NCI-H187 treated with DMSO at 0.1 percent for 48 hours (cell line): ENCODE measurements at places on chromosomes 3 and 15.

GRCh38 chr3:38489766-38490165, 6.4 kb upstream of the EXOG start:
- no peak for DNase-seq

GRCh38 chr3:143358155-143358792, 238.7 kb downstream of the CHST2 start:
- DNase-seq = no peak

DNA sequence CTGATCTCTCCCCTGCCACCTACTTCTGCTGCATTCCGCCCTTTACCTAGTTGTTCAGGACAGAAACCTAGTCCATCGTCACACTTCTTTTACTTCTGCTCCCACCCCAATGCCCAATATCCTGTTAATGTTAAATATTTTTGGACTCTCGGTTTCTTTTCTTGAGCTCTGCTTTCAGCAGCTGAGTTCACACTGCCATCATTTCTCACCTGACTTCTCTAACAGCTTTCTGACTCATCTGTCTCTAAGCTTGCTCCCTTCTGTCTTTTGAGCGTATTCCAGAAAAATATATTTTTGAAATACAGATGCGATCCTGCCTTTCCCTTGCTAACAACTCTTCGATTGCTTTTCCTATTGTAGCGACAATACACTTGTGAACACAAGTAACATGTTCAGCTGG, 183.4 kb downstream of the KLHL25 start:
- no peak for DNase-seq

DNA sequence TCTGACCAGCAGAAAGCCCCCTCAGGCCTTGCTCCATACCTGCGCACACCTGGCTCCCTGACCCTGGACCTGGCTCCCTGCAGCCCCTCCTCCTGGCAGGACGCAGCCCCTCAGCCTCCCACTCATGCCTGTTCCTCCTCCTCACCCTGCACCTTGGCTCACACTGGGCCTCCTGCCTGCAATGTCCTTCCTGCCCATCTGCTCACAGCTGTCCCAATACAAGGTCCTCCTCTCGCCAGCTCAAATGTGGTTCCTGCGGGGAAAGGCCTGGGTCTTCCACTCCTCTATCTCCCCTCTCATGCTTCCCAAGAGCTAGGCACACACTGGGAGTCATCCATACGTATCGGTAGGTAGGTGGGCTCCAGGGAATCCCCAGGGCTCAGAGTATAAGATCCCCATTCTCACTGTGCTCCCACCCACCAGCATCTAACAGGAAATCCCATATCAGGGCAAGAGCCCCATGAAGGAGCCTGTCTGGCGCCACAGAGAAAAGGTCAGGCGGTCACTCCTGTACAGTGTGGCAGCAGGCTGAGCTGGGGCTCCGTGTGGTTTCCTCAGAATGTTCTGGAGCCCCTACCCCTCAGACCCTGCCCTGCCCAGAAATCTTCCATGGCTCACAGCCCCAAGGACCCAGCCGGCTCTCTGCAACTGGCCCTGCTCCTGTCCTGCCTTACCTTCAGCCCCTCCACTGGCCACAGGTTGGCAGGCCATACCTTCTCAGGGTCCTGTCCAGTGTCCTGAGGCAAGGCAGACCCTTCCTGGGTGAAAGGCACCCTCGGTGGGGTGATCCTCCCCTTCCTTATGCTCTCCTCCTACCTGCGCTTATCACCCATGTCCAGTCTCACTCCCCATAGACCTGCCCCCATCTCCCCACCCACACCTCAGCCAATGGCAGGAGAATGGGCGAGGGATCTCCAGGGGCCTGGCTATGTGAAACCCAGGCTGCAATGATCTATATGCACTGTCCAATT, 10.9 kb downstream of the PLCD1 start:
- DNase-seq = no peak

- DNase-seq = no peak
These were observed 199.8 kb downstream of the UBE2E2 start for GRCh38 chr3:23402728-23403492.

- no peak for DNase-seq
These were observed 635.4 kb upstream of the NECTIN3 start for GRCh38 chr3:110436209-110436608.

- no peak for DNase-seq
These were observed 58.8 kb downstream of the MAP3K13 start for GRCh38 chr3:185421577-185422232.

- no peak for DNase-seq
These were observed 8.0 kb downstream of the MBNL1 start for GRCh38 chr3:152276681-152277080.

- no peak for DNase-seq
These were observed 84.0 kb downstream of the DUT start for GRCh38 chr15:48415036-48415886.

DNA sequence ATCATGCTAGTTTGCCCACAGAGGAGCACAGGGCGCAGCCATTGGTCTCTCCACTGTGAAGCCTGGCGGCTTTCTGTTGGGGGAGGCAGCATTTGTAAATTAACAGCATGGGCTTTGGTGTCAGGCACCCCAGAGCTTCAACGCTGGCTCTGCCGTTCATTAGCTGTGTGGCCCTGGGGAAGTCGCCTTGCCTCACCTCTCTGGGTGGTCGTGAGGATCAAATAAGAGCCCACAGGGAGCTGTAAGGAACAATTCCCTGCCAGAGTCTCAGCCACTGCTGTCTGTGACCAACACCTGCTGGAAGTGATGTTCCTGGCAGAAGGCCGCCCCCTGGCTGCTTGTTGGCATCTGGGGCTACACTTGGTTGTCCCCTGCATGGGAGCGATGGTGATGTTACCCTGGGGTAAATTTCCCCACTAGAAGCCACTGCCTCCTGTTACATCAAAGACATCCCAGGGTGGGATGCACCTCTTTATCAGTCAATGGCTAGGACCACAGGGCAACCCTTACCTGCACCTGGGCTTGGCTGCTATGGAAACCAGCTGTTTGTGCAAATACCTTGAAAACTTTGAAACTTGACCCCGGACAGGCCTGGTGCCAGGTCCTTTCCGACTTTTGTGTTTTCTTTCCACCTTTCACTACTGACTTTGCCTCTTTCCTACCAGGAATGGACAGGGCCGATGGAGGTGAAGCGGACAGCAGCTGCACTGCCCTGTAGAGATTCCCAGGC, 36.9 kb downstream of the DNASE1L3 start:
- DNase-seq = no peak

GRCh38 chr3:134333522-134334181, 40.6 kb downstream of the AMOTL2 start:
- DNase-seq = no peak

GRCh38 chr3:9917820-9918219, 922 bp downstream of the IL17RC start:
- DNase-seq = no peak

DNA sequence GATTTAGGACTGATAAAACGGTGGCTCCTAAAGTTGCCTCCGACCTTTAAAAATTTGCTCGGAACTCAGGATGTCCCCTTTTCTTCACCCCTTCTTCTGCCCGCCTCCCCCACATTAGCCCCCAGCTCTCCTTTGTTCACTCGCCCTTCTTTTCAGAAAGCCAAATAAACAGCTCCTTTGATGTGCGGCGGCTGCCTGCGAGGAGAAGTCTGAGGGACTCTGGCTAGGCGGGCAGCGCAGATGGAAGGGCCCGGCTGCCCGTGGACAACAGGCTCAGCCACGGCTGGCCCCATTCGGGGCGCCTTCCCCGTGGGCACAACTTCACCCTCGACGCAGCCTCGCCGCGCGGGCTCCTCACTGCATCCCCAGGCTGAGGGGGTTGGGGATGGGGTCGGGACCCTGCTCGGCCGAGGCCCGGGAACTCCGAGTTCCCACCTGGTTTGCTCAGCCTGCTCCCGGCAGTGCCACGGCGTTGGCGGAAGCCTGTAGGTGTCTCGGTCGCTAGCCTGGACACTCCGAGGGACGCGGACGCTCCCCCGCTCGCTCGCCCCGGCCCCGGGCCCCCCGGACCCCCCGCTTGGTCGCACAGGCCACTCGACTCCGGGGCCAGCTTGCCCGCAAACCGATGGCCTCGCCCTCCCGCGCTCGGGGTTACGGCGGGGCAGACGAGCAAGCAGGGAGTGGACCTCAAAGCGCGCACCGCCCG, 897 bp upstream of the TLE3 start:
- DNase-seq = no peak

DNA sequence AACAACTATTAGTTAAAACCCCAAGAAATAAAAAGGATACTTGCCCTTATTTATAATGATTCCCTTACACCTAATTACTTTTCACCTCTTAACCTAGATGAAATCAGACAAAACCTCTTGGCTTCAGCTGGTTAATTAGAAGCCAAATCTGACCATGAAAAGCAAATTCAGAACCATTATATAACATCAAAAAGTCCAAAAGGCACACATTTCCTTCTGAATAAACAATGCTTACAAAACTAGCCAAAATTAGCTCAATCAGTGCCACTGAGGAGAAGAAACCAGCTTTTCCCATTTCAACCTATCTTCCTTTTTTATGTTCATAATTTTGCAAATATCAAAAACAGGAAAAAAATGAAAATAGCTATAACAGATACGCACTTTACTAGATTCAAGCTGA, 3.2 kb downstream of the EHHADH start:
- DNase-seq = no peak

DNA sequence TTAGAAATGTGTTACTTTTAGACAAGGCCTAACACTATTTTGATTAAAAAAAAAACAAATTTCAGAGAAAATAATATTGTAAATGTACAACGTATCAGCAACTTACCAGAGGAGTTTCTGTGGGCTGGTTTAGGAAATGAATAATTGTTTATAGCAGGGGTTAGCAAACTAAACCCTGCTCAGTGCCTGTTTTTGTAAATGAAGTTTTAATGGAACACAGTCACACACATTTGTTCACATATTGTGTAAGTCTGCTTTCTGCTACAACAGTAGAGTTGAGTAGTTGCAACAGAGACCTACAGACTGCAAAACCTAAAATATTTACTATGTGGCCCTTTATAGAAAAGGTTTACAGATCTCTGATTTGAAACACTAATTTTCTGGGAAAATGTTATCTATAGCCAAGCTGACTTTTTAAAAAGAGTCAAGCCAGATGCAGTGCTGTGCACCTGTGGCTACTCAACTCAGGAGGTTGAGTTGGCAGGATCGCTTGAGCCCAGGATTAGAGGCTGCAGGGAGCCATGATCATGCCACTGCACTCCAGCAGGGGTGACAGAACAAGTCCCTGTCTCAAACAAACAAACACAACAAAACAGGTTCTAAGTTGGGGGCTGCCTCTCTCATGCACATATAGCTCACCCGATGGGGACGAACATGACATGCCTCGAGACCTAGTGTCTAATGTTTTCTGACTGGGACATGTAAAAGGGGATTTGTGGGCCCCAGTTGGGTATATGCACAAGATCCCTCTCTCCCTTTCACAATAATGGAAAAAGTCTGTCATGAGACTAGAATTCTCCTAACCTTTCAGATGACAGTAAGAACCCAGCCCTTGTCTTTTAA, 182.5 kb downstream of the TNIK start:
- no peak for DNase-seq

DNA sequence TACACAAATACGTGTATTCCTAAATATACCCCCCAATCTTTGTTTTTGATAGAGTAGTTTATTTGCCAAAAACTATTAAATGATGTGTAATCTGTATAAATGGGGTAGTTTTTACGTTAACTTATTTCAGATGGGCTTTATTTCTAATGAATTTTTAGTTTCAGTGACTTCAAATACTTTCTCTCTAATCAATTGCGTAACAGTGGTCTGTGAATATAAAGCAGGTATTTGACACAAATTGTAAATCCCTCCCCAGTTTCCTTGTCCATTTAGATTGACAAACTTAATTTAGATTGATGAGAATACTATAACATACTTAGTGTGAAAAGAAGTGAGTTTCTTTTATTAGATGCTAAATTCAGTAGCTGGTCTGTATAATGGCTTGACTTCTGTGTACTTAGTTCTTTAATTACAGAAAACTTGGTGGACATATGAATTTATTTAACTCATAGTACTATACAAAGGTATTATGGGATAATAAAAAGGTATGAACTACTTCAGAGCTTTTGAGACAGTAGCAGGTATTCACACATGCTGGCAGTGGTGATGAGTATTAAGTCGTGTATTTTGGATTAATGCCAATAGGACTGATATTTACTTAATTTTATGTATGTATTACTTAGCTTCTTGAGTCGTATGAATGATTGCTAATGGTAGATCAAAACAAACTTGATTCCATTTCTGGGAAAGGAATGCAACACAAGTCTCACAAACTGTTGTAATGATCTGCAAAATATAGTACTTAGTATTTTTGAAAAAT, 81.6 kb downstream of the STT3B start:
- no peak for DNase-seq

DNA sequence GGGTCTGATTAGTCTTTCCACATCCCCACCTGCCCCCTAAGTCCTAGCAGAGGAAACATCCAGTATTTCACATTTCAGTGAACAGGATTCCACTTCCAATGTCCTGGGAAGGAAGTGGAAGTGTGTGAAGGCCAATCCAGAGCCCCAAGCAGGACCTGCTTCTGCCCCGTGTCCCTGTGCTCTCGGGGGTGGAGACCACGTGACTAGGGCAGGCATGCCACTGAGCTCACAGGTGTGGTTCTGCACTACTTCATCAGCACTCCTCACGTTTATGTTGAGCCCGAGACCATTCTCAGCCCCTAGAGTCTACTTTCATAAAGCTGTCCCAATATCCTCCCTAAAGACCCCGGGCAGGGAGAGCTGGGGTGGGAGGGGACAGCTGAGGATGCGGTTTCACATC, 84.3 kb downstream of the RAB11A start:
- no peak for DNase-seq

DNA sequence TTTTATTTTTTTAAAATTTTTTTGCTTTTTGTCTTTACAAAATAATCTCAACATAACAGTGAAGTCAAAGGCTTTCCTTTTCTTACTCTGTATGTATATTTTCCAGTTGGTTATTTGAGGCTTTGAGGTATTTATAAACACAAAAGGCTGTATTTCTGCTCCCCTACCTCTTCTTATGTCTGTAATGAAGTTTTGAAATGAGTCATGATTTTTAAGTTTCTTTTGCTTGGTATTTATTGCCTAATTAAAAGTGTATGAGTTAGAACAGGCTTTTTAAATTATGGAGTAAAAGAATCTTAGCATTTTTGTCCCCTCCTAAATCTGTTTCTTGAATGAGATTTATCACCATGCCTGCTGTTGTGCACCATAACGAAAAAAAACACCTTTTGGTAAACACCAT, 66.0 kb downstream of the DCUN1D1 start:
- no peak for DNase-seq

DNA sequence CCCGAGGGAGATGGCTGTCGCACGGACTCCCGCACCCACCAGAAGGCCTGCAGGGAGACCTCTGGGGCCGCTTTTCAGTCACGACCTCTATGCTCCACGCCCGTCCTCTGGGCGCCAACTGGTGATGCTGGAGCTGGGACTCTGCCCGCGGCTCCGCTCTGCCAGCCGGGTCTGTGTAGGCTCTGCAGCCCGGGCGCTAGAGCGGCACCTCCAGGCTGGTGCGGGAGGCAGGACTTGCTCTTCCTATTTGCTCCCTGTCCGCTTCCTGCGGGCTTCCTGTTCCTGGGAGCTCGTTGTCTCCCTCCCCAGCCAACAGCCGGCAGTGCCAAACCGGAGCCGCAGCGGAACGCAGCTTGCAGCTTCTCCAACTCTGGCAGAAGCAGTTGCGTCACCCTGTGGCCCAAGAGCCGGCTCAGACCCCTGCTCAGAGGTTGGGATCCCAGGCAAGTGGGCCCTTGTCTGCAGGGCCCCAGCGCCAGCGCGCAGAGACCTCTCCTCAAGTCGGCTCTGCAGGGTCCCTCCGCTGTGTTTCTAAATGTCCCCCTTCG, 285.9 kb downstream of the XXYLT1 start:
- DNase-seq = no peak

- no peak for DNase-seq
These were observed 56.8 kb downstream of the NOX5 start for GRCh38 chr15:69071260-69071659.
